HS-27A (cell line): ENCODE measurements at places on chromosomes 2 and 18.

DNA sequence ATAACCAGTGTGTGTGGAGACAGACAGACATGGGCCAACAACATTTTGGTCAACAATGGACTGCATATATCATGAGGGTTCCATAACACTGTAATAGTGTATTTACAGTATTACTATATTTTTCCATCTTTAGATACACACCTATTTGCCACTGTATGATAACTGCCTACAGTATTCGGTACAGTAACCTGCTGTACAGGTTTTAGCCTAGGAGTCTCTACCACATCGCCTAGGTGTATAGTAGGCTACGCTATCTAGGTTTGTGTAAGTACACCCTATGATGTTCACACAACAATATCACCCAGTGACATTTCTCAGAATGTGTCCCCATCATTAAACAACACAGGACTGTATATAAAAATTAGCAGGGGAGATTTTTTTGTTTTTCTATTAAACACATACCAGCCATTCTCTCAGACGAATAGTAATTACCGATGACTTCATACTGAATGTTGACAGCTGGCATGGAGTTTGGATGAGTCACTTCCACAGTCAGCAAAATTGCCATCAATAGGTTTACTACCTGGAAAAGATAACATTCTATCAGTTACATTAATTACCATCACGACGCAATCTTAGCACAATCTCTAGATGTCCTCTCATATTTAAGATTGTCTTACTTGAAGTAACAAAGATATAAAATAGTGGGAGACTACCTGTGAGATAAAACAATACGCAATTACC, 10.8 kb downstream of the LAPTM4A start:
- DNase-seq = no peak

GRCh38 chr2:59076079-59076619, 835.0 kb upstream of the FANCL start:
- DNase-seq = no peak

- DNase-seq = no peak
These were observed 37.5 kb downstream of the DHRS9 start for GRCh38 chr2:169106563-169107545.

DNA sequence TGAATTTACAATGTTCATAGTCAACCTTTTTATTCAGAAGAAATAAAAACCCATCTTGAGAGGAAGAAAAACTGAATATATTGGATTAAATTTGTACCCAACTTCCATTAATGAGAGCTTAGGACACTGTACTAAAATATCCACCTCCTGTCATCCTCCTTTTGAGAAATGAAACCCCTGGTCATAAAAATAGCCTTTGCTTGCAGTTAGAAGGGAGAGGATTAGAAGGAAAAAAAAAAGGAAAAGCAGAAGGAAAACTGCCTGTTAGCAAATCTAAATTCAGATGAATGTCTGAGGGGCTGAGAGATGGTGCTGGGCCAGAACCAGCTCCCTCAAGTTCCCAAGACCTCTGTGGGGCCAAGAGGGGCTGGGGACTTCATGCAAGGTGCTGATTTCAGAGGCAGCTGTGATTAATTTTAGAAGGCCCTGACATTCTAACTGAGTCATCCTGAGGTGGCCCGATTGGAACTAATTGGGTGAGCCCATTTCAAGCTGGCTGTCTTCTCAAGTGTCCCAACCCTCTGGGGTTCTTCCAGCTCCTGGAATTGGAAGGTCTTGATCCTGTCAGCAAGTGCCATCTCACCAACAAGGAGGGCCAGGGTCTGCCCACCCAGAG, 38.4 kb upstream of the BIN1 start:
- peak; percentile 66 for DNase-seq

DNA sequence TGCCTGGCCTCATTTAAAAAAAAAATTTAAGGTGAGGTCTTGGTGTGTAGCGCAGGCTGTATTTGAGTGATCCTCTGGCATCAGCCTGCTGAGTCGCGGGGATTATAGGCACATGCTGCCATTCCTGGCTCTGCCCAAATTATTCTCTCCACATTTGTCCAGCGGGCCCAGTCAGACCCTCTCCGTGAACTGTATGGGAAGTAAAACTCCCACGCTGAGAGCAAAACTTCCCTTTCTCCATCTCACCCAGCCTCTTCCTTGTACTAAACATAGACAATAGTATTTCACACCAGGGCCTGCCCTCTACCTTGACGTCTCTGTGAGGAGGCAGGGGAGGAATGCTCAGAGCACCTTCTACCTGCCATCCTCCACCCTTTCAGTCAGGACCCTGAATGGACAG, 37.0 kb downstream of the EIF4E2 start:
- DNase-seq = no peak

- DNase-seq = no peak
These were observed 19.1 kb upstream of the TEX51 start for GRCh38 chr2:126879348-126880298.

GRCh38 chr2:62071760-62072680, 123.9 kb upstream of the B3GNT2 start:
- no peak for DNase-seq

- no peak for DNase-seq
These were observed 178.1 kb upstream of the TNP1 start for GRCh38 chr2:217038001-217038400.

DNA sequence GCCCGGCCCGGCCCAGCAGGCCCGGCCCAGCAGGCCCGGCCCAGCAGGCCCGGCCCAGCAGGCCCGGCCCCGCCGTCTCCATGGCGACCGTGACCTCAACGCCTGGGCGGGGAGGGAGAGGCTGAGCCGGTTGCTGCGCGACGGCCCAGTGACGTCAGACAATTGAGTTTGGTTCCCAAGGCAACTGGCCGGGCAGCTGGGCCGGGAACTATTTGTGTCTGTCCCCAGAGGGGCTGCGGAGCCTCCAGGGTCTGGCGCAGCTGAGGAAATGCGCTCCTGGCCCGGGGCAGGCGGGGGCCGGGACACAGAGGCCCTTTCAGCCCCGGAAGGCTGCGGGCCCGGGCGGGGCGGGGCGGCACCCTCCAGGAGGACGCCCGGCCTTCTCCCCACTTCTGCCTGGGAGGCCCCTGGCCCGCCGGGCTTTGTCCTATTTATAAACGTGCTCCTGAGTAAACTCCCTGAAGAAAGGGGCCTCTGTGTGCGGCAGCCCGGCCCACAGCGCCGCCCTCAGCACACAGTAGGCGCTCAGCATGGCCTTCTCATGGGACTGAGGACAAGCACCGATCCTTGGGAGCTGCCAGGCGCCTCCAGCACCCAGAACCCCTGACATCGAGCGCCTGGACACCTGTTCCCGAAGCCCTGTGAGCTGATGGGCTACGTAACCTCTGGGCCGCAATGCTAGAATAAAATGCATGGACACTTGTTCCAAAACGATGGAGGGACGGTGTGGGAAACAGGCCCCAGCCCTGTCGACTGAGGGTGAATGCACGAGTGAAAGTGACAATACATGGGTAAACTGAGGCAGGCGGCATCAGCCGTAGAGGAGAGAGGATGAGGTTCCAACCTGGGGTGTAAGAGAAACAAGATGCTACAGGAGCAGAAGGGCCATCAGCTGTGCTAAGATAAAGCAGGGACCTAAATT, 12.3 kb downstream of the TEX44 start:
- no peak for DNase-seq

DNA sequence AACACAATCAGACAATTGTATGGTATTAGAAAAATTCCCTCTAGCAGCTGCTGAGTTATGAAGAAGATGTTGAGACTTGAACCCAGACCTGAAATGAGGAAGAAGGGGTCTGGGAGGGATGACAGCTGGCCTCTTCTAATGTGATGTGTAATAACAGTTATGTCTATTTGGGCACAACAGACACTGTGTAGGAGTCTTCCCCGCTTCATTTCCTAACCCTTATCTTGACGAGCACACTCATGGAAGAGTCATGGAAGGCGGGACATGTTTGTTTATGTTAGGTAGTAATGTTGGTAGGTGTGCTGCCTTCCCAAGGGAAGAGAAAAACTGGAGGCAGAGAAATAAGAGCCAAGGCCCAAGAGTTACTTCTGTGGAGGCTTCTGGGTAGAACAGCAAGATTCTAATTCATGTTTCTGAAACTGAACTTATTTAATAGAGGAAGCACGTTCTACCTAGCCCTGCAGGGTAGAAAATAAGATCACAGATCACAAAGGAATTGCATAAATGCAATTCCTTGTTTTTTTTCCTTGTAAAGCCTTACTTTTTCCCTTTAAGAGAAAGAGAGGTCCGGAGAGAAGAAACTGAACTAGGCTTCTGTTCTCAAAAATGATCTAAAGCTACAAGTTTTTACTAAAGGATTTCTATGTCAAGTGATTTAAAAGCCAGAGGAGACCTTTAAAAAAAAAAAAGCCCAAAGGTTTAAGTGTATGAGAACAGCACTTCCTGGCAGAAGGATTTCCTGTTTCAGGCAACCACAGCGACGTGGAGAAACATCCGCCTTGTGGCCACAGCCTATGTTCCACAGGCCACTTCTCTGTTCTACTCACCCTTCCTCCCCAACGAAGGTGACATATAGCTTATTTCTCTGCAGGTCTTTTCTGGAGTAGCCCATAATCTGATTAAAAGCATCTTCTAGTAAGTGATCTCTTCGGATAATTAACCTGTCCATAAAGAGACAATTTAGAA, 68.5 kb upstream of the STK17B start:
- DNase-seq = no peak

DNA sequence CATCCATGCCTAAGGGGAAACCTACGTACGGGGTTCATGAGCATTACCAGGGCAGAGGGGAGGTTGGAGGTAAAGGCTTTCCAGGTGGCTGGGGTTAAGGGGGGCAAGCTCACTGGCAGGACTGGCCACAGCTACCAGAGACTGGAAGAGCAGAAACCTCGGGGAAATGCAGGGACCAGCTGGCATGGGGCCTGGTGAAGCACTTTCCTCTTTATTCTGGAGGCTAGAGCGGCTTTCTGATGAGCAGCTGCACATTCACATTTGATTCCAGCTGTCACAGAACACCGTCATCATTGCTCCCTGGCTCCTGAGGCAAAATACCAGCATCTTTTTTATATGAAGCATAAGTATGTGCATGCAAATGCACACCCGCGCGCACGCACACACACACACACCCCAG, 28.7 kb upstream of the LRRC30 start:
- no peak for DNase-seq

GRCh38 chr18:80197528-80197927, 49.8 kb downstream of the PARD6G start:
- DNase-seq = no peak

DNA sequence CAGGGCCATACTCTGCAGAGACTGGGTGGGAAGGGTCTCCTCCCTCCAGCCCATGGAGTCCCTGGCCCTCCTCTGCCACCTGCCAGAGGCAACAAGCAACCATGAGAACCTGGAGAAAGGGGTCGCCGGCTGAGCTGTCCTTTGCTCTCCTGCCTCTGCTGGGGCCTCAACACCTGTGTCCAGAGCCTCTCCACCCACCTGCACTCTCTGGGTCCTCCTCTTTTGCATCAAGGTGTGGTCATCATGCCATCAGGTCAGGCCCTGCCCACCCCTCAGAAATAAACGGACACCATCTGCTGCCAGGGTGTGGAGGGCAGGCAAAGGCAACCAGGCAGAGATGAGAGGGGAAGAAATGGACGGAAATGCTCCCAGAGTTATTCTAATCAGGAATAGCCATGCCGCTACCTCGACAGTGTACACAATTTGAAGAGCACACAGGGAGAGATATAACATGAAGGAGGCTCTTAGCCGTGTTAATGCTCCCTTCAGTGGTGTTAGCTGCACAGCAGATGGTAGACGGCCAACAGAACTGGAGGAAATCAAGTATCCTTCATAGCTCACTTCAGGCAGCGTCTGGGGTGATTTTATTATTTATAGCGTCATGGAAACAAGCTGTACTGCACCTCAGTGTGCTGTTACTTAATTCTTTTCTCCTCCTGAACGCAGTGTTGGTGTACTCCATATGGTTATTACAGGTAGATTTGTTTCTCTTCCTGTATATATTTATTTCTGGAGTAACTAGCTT, 247.9 kb downstream of the TSN start:
- DNase-seq = no peak

GRCh38 chr18:26470011-26470637, 78.2 kb downstream of the KCTD1 start:
- no peak for DNase-seq

GRCh38 chr2:20627712-20628380, 23.1 kb downstream of the HS1BP3 start:
- DNase-seq = no peak

DNA sequence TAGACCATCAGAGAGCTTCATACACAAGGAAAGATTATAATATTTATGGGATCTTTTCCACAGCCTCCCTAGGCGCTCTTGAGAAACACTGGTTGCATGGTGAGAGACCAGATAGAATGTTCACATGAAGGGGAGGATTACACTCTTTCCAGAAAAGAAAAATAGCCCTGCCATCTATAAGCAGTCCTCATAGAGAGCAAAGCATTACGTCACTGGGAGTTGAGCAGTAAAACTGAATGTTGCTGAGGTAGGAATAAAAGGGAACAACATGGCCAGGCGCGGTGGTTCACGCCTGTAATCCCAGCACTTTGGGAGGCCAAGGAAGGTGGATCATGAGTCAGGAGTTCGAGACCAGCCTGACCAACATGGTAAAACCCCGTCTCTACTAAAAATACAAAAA, 1934.3 kb downstream of the SUCLG1 start:
- no peak for DNase-seq

DNA sequence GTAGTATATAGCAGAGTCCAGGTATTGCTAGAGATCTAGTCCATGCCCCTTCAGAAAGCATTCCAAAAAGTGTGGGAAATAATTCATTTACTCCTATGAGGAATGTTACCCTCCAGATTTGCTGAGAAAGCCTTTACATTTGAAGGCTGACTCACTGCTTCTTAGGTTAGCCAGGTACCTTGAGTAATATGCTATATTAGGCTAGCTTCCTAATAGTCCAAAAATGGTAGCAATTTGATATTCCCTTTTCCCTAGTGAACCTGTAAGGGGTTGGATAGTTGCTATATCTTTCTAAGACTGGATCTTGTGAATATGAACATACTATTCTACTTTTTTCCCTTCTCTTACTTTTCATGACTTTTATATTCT, 63.6 kb downstream of the SPOPL start:
- no peak for DNase-seq

- no peak for DNase-seq
These were observed 10.0 kb upstream of the UPP2 start for GRCh38 chr2:158091647-158092046.

DNA sequence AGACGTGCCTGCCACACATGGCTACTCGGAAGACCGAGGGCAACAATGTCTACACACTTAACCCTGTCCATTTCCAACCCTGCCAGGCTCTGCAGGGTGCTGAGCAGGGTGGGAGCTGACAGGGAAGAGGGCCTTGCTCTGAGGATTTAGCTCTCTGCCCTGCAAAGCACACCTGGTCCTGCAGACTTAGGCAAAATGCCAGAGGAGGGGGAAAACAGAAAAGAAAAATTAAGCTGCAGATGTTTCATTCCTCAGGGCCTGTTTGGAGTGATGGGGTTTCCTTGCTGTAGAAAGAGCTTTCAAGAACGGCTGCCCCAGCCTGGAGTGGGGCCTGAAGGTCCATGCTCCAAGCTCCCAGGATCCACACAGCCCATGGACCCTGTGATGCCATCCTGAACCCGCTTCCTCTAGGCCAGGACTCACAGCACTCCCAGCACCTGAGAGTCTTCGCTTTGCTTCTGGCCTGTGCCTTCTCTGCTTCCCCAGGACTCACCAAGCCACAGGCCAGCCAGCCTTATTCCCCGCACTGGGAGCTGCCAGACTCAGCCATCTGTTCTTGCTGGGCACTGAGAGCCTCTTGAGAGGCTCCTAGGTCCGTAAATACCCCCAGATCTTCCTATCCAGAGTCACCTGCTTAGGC, 9.1 kb upstream of the TEX51 start:
- no peak for DNase-seq
